ENCODE measurements at places on chromosomes 3 and 15.

DNA sequence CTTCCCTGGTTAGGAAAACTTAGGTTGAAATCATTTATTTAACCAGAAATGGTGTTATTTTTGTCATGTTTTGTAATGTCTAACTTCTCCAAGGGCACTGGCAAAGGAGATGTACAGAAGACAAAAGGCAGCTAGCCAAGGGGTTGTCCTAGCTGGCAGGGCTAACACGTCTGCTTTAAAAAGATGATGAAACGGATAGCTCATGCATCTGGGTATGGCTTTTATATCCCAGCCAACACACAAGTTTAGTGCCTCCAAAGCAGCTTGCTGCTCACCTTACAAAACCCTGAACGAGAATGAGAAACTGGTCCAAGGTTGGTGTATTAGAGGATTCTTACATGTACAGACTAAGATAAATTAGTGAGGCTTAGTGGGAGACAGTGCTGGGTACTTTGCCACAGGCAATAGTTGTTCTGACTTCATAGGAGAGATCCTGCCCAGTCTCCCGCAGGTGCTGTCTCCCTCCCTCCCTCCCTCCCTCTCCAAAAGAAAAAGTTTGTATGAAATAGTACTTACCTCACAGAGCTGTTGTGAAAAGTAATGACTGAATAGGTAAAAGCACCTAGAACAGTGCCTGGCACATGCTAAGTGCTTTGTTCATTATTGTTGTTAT lies 47.8 kb downstream of the KCNMB2 start:
- no peak for DNase-seq

DNA sequence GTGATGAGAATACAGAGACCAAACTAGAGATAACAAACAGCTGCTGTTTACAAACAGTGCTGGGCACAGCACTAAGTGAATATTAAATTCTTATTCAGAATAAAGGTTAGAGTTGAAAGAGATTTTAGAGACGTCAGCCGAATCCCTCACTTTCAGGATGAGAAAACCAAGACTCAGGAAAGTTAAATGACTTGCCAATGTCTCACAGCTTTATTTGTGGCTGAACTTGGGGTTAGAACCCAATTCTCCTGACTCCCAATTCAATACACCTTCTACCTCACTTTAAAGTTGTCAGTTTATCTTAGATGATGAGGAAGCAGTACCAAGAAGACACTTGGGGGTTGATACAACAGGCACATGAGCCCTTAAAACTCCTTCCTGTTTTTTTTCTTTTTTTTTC lies 180.9 kb downstream of the GAP43 start:
- no peak for DNase-seq

DNA sequence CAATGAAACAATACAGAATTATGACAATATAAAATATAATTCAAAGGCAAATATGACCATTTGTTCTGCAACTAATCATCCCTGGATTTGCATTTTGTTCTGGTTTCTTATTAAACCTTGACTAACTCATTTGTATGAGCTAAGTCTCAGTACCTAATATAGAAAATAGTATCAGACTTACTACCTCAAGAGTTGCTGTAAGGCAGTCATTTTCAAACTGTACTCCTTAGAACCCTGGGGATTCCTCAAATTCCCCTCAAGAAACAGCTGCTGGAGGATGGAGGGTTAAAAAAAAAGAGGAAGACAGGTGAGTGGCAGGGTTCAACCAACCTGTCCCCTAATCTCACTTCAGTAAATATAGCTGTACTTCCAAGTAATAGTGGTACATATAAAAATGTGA lies 11.1 kb downstream of the ZBTB11 start:
- DNase-seq, result no peak

- peak; percentile 88 for DNase-seq
Measured at GRCh38 chr15:84955089-84955848, 26.4 kb upstream of the PDE8A start.

GRCh38 chr15:37133602-37134001 lies 33.3 kb upstream of the MEIS2 start:
- no peak for DNase-seq

DNA sequence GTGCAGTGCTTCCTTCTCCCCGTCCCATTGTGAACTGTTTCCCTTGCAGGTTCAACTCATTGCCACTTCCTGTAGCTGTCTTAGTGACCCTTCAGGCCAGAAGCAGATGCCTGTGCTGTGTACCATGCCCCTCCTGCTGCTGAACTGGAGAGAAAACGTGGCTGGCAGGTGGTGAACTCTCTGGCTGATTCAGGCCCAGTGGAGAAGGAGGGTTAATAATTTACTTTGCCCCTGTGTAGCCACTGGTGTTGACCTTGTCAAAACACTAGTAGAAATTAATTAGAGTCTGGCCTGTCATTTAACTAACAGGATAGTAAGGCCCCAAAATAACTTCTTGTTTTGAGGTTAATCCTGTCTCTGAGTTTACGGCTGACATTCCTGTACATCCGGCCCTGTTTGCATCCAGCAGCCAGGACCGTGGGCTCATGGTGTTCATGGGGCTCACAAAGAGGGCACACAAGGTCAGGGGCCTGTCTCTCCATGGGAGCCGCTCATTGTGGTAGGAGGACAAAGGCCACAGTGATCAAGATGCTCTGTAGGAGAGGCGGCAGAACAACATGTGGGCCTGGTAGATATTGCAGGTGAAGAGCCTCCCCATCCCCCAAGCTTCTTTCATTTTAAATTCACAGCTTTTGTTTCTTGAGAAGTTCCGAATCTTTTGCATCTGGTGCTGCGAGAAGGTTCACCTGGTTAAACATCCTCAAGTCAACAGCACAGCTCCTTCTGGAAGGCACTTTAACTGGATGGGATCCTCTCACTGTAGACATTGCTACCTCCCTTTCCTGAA lies 101.6 kb downstream of the CGNL1 start:
- DNase-seq, result no peak

DNA sequence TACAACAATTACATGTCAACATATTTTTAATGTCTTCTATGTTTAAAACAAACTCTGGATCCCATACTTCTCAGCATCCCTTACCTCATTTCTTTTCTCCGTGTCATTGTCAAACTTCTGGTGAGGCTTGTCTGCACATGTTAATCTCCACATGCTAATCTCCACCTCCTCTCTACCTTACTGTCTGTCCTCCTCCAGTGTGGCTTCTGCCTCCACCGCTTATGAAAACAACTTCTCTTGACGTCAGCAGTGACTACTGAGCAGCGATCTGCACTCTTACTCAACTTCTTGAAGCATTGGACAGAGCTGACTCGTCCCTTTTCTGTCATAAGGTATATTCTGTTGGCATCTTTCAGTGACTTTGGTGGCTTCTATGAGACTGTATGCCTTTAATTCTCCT lies 338.2 kb upstream of the THRB start:
- no peak for DNase-seq

DNA sequence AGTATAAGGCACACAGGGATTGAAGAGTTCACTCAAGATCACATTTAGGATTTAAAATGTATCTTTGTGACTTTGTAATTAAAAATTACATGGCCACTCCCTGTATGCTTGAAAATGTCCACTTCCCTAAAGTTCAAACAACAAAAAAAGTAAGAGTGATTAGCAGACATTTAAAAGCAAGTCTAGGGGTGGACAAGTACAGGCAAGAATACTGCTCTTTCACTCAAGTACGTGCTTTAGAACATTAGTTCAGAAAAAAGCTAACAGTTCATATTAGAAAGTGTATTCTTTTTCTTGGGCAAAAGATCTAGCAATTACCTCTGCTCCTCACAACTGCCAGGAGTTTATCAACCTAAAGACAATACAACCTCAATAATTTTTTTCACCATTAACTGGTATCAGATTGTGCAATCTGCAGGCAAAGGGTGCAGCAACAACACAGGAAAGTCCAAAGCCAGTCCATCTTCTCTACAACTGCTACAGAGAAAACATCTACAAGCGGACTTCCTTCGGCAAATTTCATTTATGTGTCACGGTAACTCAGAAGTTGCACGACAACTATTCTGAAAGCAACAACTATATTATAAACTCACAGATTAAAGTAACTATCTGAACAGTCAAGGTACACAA lies 18.1 kb downstream of the CHSY1 start:
- DNase-seq, result peak; percentile 2

DNA sequence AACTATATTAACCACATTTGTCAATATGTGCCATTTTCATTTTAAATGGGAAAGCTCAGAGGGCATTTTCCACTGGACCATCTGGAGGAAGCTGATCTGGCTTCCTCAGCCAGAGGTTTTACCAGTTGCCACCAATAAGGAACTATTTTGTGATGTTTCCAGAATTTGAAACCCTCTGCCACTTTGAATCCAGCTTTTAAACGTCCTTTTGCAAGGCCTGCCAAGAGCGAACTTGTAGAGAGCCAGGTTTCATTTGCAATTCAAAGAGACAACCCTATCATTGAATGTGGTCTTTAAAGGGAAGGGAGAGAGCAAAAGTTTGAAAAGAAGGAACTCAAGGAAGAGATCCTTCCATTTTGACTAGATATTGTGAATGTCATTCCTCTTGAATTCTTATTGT lies 123.3 kb upstream of the CHL1 start:
- DNase-seq, result no peak

- DNase-seq, result no peak
Measured at GRCh38 chr3:30667280-30667651, 60.9 kb downstream of the TGFBR2 start.

DNA sequence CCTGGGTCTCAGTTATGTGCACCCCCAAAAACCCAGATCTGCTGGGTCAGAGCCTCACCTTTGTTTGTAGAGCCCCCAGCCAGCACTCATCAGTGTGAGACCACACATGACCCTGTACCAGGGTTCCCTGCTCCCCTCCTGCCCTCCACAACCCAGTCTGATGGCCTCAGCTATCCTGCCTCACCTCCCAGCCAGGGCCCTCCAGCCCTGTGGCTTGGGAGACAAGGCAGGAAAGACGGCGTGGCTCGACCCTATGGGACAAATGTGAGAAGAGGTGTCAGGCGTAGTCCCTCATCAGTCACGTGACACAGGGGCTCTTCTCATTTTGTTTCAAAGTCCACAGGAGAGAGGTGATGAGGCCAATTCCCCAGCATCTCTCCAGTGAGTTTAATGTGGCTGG lies 28.3 kb upstream of the PRR23E start:
- no peak for DNase-seq

GRCh38 chr15:67063689-67064606 lies 1.5 kb upstream of the SMAD3 start:
- no peak for DNase-seq

- no peak for DNase-seq
Measured at GRCh38 chr3:126381966-126382365, 12.7 kb upstream of the CFAP100 start.

DNA sequence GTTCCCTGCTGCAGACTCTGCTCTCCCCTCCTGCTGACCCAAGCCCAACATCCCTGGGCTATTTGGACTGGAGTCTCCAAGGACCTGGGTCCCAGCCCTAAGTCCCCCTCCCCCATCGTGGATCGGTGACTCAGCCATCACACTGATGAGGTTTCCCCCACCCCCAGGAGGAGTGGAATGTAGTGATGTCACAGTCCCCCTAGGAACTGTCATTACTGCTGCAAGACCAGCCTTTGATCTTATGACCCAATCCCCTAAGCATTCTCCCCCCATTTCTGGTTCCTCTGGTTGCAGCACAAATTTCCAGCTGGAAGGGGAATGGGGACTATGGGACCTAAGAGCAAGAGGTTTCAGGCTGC lies 63.4 kb upstream of the CSPG4 start:
- no peak for DNase-seq

- DNase-seq, result no peak
Measured at GRCh38 chr15:56767315-56767714, 34.0 kb upstream of the ZNF280D start.

GRCh38 chr15:40925863-40926658 lies 3.1 kb upstream of the DLL4 start:
- no peak for DNase-seq

- no peak for DNase-seq
Measured at GRCh38 chr15:45529613-45530012, 7.1 kb upstream of the SLC30A4 start.

GRCh38 chr3:60812502-60812901 lies 438.8 kb downstream of the FHIT start:
- DNase-seq, result no peak

- no peak for DNase-seq
Measured at GRCh38 chr15:39874890-39875549, 45.0 kb downstream of the GPR176 start.

- no peak for DNase-seq
Measured at GRCh38 chr3:74287557-74287956, 326.9 kb downstream of the CNTN3 start.

DNA sequence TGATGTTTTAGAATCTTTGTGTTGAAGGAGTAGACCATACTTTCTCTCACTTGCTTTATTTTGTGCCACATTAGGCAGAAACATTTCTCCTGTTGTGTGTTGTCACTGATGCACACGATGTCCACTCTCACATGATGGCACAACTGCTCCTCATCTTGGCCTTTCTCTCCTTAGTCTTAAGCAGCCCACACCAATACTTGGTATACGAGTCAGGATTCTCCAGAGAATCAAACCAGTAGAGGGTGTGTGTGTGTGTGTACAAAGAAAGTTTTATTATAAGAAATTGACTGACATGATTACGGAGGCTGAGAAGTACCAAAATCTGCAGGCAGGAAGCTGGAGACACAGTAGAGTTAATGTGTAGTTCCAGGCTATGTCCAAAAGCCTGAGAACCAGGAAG lies 187.1 kb downstream of the ALCAM start:
- DNase-seq, result no peak

- no peak for DNase-seq
Measured at GRCh38 chr3:171778493-171778892, 31.8 kb downstream of the PLD1 start.

DNA sequence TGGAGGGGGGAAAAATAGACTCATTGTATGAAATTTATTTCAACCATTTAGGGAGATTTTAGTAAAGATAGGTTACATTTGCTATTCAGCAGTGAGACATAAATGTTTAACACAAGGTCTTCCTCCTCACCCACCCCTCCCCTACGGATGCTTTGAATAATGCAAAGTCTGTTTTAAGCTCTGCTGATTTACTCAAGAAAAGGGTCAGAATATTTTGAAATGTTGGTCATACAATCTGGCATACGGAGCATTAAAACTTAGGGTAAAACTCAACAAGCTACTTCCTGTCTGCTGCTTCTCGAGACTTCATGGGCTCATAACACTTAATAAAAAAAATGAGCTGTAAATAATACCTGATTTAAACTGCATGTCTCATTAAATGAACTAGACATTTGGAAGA lies 156.3 kb downstream of the WNT5A start:
- DNase-seq, result no peak

- no peak for DNase-seq
Measured at GRCh38 chr15:75930866-75931265, 27.2 kb downstream of the FBXO22 start.

DNA sequence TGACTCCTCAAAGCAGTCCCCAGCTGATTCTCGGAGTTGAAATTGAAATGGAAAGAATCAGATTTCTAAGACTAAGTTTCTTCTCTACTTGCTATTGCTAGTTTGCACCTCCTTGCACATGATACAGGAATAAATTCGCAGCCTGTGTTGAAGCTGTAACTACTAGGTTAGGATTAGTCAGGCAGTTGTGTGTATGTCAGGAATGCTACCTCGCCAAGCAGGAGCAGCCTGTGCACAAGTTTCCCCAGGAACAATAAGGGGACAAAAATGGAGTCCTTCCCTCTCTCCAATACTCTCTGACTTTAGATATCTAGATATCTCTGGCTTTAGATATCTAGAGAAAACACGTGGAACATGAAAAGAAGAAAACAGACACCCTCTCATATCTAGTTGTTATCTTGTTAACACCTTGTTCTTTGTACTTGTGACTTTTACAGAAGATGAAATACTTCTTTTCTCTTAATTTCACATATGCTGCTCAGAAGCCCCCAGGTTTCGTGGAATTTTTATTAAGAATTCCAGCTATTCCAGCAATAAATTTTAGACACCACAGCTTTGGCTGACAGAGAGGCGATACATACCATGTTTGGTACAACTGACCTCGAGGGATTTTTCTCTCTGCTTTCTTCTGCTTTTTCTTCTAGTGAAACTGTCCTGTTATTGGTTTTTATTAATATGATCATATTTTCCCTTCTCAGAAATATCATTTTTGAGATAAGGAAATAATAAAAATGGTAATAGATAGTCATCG lies 56.1 kb upstream of the CMSS1 start:
- DNase-seq, result no peak

All from ascending aorta (tissue), 2 donors.